Stimulated activated CD8-positive, alpha-beta memory T cell treated with anti-CD3 and anti-CD28 coated beads, Interleukin-15, amount 100 ng/mL, for 4 hours (primary cell): ENCODE measurements at places on chromosomes 2 and 18.

DNA sequence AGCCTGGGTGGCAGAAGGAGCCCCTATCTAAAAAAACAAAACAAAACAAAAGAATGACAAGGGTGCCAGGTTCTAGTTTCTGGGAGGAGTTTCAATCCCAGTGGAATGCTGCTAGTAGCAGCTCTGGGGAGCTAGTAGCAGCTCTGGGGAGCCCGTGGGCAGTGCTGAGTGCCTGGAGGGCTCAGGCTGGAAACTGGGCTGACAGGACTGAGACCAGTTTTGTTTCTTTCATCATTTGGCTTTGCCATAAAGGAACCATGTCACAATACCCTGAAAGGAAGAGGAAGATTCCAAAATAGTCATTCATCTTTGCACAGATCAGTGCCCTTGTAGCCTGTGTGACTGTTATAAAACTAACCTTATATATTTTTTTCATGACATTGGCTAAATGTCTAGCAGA lies 10.6 kb downstream of the MFSD6 start:
- no peak for DNase-seq

GRCh38 chr2:26651799-26652198 lies 10.6 kb upstream of the CIB4 start:
- DNase-seq = no peak

GRCh38 chr2:30255026-30255425 lies 23.7 kb downstream of the LBH start:
- DNase-seq = no peak

DNA sequence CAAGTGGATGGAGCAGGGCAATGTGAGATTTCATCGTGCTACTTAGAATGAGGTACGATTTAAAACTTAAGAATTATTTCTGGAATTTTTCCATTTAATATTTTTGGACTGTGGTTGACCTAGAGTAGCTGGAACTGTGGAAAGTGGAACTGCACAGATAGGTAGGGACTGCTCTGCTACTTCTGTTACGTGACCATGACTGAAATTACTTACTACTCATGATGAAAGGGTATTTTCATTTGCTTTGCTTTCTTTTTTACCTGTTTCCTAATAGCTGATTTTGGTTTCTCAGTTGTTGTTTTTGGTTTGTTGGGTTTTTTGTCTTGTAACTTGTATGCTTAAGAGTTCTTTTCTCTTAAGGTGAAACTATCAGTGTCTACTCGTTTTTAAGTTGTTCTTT lies 11.4 kb downstream of the UBE2E3 start:
- no peak for DNase-seq

GRCh38 chr2:213640738-213641425 lies 356.6 kb downstream of the SPAG16 start:
- DNase-seq = no peak
